ENCODE measurements at places on chromosomes 6 and 20.

- DNase-seq: no peak
Measured at GRCh38 chr6:11445146-11445545, 92.4 kb upstream of the TMEM170B start.

- DNase-seq: no peak
Measured at GRCh38 chr6:79763301-79763700, 132.2 kb downstream of the SH3BGRL2 start.

- no peak for DNase-seq
Measured at GRCh38 chr6:132832891-132833290, 18.5 kb downstream of the RPS12 start.

GRCh38 chr6:13452346-13453117, 34.9 kb downstream of the GFOD1 start:
- no peak for DNase-seq

- peak; percentile 14 for DNase-seq
Measured at GRCh38 chr6:14079433-14079832, 38.1 kb upstream of the CD83 start.

- no peak for DNase-seq
Measured at GRCh38 chr20:546353-546752, 2.8 kb upstream of the CSNK2A1 start.

GRCh38 chr6:170030284-170030815, 260.5 kb downstream of the DLL1 start:
- DNase-seq: no peak

GRCh38 chr20:47667086-47667485, 118.2 kb downstream of the SULF2 start:
- no peak for DNase-seq

DNA sequence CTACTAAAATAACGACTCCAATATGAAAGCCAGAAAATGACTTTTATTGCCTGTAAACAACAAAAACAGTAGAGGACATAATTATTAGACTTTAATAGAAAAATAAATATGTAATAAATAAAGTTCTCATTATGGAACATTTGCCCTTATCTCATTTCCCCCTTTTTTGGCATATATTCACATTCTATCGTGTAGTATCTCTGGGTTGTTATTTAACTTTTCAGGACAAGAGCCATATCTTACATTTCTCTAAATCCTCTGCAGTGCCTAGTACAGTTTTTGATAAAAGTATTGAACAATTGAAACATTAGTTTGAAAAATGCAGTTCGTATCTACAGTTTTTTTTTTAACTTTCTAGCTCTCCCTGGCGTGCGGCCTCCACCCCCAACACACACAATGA, 442.0 kb upstream of the SOX4 start:
- no peak for DNase-seq

DNA sequence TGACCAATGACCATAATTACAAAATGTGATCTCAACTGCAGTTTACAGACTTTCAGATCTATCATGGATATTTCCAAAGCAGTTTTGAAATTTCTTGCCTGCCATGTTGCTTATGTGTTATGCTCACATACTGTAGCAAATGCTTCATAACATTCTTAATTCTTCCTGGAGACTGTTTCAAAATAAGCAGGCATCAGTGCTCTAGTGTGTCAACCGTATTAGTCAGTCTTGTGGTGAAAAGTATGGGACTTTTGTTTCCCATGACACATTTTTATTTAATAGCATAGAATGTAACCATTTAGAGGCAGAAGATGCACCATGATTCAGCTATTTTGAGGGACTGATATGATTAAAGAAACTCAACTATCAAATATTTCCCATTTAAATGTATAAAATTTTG, 1.7 kb downstream of the POPDC3 start:
- DNase-seq: no peak

DNA sequence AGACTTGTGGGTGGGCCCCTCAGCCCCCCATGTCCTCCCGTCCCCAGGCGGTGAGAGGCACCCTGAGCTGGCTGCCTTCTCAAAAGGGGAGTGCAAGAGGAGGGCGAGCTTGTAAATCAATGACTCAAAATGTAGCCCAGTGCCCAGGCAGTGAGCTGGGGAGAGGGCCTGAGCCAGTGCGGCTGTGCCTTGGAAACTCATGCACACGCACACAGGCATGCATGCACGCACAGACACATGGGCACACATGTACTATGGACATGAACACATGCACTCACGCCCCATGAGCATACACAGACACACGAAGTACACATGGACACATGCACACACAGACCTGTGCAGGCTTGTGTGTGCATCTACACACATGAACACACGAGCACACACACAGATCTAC, 133.5 kb downstream of the TAF4 start:
- DNase-seq: no peak

- no peak for DNase-seq
Measured at GRCh38 chr6:155036907-155037306, 41.8 kb downstream of the TIAM2 start.

- no peak for DNase-seq
Measured at GRCh38 chr6:71977884-71978283, 91.5 kb downstream of the RIMS1 start.

- DNase-seq: no peak
Measured at GRCh38 chr20:10454151-10454750, 19.1 kb downstream of the SLX4IP start.

DNA sequence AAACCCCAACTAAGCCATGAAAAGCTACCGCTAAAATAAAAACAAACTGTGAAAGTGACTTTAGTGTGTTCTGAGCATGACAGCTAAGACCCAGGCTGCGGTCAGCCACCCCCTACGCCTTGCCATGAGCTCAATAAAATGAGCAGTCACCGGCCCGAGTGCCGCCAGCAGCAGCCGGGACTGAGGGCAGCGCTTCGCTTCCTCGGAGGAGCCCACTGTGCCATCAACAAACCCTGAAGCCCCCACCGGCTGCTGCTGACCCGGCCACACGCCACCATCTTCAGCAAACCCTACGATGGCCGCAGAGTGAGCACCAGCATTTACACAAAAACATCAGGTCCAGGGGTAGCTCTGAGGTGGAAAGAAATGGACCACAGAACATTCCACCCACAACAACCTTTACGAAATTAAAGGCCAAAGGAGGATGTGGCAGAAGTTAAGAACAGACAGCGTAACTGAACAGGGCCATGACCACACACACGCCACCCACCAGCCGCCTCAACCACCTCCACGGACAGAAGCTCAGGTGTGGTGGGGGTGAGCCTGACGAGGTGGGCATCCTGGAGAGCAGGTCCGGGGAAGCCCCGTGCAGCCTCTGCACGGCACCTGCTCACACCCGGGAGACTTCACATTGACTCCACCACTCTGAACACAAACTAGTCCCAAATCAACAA, 67.0 kb downstream of the THBS2 start:
- no peak for DNase-seq

GRCh38 chr20:11783102-11783850, 134.4 kb upstream of the BTBD3 start:
- no peak for DNase-seq
